ENCODE measurements at places on chromosomes 3 and 15.

- DNase-seq, result no peak
These were observed 724.1 kb downstream of the GRM7 start for GRCh38 chr3:7585052-7585451.

- no peak for DNase-seq
These were observed 61.9 kb downstream of the CRYBG3 start for GRCh38 chr3:97883736-97884135.

DNA sequence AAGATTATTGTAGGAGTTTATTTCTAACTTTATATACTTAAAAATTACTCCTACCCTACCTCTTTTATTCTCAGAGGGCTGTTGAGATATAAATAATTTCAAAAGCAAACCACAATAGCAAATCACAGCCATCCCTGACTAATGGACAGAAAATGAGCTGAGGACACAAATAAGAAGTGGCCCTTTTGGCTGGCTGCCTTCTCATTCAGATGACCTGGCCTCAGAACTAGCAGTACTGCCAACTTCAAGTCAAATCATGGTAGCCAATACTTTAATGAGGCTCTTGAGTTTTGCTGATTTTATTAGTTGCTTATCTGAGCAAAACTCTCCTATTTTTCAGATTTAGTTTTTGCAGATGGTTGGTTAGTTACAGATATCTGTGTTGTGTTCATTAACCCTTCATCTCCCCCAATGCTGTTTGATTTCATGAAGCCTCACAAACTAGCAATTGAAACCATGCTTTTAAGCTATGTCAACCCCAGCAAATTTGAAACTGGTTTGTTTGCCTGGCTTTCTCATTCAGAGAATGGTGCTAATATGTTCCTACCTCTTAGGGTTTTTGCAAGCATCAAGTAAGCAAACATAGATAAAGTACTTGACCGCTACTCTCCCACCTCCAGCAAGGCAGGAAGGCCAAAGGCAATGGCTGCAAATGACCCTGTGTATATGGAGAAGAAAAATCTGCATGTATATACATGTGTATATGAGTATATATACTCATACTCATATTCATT lies 73.4 kb upstream of the HACD2 start:
- DNase-seq, result no peak

DNA sequence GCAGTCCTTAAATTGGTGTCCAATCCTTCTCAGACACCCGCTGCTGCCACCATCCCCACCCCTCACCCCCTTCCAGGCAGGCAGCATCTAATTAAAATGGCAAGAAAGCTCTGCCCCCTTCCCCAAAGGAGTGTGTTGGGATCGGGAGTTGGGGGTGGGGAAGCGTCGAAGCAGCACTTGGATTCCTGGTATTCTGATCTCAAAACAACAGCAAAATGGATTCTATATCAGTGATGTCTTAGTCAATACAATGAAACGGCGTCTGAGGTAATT lies 1.4 kb downstream of the TNIK start:
- DNase-seq, result peak; percentile 42

GRCh38 chr3:27322634-27323033 lies 46.5 kb downstream of the NEK10 start:
- DNase-seq, result no peak

- no peak for DNase-seq
These were observed 851 bp upstream of the TEX55 start for GRCh38 chr3:119145128-119145499.

GRCh38 chr15:80404057-80404760 lies at the start of gene ARNT2:
ARNT2 (plus strand) TSS chr15:80404382; CDS start chr15:80404516, 134 bp downstream.
- peak; percentile 87 for DNase-seq

DNA sequence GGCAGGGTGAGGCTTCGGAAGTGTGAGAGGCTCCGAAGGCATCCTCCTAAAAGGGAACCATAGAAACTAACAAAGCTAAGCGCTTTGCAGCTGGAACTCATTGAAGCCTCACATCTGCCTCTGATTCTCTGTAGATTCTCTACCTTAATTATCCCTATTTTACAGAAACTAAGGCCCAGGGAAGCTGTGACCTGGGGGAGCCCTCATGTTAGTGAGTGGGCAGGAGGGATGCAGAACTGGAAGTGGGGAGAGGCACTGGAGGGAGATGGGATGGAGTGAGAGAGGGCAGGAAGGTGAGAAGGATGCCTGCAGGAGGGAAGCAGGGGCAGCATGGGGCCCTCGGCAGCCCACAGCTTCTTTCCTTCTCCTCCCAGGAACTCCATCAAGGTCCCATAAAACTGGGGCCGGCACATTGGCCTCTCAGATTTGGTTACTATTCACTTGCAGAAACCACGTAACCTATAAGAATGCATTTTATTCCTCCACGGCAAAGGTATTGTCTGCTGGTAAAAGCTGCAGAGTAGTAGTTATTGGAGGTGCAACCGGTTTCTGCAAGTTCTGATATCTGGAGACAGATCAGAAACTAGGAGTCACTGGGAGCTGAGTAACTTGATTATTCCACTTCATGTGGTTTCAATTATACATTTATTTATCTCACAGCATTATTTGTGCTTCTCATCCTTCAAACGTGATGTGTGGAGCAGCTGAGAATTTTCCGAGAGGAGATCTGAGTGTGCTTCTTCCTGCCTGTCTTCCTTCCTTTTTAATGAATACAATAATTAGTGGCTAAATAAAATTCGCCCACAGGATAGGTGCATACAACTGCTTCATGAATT lies 24.0 kb upstream of the CHCHD6 start:
- no peak for DNase-seq

GRCh38 chr15:58555162-58556027 lies 123.6 kb downstream of the LIPC start:
- peak; percentile 39 for DNase-seq

- peak; percentile 18 for DNase-seq
These were observed 3.2 kb downstream of the LAMP3 start for GRCh38 chr3:183159333-183159732.

GRCh38 chr3:120497818-120498217 lies 47.0 kb upstream of the FSTL1 start:
- DNase-seq, result no peak

DNA sequence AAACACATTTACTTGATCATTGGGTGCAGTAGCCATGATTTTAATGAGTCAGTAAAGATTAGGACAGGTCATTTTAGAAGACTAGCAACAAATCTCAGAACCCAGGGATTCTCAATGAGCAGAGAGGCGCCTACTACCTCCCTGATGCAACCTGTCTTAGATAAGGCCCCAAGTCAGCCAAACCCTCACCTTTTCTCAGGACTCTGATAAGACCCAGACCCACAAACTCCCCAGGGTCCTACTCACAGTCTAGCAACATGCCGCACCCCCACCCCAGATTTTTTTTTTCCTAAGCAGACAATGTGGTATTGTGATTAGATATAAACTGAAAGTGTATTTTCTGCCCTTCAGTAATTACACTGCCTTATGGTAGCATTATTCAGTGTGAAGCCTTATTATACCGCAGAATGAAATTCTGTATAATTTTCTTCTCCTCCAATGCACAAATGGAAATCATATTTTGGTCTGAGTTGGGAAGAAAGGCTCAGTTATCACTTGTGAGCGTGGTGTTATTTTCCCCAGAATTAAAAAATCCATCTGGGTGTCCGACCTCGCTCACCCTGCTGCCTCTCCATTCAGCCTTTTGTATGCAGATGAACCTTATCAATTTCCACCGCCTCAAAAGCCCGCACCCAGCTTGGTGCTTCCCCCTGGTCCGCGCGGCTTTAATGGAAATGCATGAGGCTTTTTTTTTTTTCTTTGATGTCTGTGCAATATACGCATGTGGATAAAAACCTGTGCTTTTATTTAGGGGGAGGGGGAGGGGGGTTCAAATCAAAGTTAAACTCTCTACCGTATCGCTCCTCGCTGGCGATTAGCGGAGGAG lies 122.0 kb upstream of the SOX14 start:
- no peak for DNase-seq

DNA sequence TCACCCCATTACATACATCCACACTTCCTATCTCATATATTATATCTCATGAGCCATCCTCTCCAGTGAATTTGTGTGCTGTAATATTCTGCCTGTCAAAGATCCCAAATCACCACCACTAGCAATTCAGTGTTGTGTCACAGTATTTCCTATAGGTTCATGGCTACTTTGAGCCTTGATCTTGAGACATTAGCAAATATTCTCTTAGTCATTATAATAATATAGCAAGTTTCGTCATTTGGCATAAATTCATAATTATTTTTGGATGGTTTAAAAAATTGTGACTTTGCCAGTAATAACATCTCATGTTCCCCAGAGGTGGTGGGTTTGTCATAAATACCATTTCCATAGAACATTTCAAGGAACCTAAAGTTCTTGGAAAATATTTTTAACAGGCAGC lies 47.7 kb downstream of the CMSS1 start:
- DNase-seq, result no peak

- no peak for DNase-seq
These were observed 14.8 kb downstream of the GK5 start for GRCh38 chr3:142210608-142211007.

DNA sequence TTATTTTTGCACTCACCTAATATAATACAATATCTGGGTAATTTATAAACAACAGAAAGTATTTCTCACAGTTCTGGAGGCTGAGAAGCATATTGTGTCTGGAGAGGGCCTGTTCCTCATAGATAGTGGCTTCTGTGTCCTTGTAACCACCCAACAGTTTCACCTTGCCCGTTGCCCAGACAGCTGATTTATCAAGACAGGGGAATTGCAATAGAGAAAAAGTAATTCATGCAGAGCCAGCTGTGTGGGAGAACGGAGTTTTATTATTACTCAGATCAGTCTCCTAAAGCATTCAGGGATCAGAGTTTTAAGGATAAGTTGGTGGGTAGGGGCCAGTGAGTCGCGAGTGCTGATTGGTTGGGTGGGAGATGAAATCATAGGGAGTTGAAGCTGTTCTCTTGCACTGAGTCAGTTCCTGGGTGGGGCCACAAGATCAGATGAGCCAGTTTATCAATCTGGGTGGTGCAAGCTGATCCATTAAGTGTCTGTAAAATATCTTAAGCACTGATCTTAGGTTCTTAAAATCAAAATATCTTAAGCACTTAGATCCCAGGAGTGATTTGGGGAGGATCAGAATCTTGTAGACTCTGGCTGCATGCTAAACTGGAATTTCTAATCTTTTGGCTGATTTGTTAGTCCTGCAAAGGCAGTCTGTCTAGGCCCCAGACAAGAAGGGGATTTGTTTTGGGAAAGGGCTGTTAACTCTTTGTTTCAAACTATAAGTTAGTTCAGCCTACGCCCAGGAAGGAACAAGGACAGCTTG lies 33.9 kb upstream of the C15orf39 start:
- DNase-seq, result no peak

GRCh38 chr3:88235102-88235501 lies 85.3 kb downstream of the C3orf38 start:
- no peak for DNase-seq

GRCh38 chr3:15467227-15468181 lies 40.1 kb downstream of the EAF1 start:
- DNase-seq, result no peak

DNA sequence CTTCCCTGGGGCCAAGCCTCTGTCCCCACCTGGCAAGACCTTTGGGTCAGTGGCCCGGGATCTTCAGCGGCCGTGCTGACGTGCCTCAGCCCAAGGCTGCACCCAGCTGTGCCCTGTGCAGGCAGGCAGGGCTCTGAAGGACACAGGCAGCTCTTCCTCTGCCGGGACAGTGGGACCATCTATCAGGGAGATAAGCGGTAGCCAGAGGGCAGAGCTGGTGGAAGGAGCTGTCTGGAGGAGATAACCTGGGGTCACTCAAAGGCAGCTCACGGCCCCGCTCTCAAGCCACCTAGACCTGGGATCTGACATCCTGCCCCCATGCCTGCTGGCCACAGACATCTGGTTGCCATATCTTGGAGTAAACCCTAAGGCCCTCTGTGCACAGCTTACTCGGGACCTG lies 27.3 kb downstream of the DUSP7 start:
- no peak for DNase-seq

- no peak for DNase-seq
These were observed 1.2 kb downstream of the SS18L2 start for GRCh38 chr3:42591811-42592210.

- DNase-seq, result no peak
These were observed 9.6 kb downstream of the CLPX start for GRCh38 chr15:65175511-65175910.

DNA sequence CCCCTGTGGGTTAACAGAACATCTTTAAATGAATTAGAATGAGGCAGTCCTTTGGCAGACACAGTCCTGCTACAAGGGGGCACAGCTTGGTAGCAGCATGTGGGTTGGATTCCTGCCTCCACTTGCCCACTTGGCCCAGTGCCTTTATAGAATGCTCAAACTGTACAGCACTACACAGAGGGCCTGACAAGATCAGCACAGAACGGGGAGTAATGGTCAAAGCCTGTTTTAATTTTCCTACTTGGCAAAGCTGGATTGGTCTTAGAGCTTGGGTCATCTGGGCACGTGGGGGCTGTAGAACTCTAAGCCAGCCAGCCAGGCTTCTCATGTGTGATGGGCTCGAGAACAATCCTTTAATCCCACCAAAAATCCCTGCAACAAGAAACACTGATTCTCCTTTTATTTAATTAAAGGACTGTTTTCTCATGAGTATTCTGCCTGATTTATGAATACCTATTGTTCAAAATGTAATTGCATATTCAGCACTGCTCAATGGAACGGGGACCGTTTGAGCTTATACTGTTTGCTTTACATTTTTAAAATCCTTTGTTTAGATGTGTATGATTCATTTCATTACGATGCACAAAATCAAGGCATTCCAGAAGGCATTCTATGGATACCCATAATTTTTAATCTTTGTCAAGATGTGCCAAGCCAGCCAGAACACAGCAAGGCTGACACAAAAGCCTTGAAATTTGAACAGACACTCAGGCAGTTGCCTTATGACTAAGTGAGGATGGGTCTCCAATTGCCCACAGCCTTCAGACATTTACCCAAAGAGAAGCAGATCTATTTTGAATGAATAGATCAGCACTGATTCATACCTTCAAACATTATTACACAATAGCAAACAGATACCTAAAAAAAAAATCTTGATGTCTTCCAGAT lies 249.3 kb upstream of the TGFBR2 start:
- DNase-seq, result no peak

DNA sequence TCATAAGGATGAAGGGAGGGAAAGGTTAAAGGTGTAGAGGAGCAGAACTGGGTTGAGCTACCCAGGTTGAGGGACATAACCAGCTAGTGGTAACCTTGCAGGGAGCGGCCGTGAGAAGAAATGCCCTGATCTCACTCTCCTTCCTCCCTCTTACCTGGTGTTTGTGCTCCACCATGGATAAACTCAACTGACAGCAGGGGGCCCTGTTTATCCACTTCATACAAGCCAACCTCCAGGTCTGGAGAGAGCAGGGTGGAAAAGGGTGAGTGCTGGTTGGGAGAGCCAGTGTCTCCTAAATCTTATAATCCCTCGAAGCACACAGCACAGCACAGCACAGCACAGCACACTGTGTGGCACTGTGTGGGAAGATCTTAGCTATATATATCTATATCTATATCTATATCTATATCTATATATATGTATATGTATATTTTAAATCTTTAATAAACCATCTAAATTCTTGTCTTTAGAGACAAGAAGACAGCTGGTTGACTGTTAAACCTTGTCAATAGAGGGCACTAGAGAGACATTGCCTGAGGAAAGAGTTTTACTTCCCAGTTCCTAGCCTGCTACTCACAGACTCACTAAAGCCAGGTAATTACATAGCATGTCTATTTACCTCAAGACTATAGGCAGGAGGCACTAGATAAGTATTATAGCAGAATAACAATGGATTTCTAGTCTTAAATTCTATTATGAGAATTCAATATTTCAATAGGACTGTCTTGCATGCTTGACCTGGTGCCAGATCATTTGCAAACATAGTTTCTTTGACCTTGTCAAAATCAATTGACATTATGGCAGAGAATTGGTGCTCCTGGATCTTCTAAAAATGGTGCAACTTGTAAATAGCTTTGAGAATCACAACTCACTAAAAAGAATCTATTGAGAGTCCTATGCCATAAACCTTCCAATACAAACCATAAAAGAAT lies 21.7 kb upstream of the FMN1 start:
- DNase-seq, result peak; percentile 62

- no peak for DNase-seq
These were observed 198.8 kb downstream of the KLHL25 start for GRCh38 chr15:85595804-85596536.
